ENCODE measurements at places on chromosomes 4 and X. TPM values are rescaled to one million over a fixed set of nuclear protein-coding genes. Genes with fewer than 3 reads are reported as not detected.

TMEM150C gene
- 11.2 TPM for total RNA-seq

VSIG4 gene
- total RNA-seq: 44.0 TPM

GYG2 gene
- total RNA-seq: 1.6 TPM

- no peak for DNase-seq
- H3K4me3 ChIP-seq: no peak overlapping the region
- H3K27ac ChIP-seq: no peak overlapping the region
Observed at GRCh38 chrX:140163371-140164159, 198.2 kb upstream of the CXorf66 start.

MUC7 gene
- total RNA-seq: not detected
